ENCODE measurements at places on chromosomes 13 and 19. TPM values are rescaled to one million over a fixed set of nuclear protein-coding genes. Genes with fewer than 3 reads are reported as not detected.

Gene FGF22
- total RNA-seq, result 0.84 TPM

Gene TEX30
- 22.7 TPM for total RNA-seq

Gene TUBA3C
- not detected for total RNA-seq

Gene NBEA
- total RNA-seq, result 10.8 TPM

Gene ZNF729
- total RNA-seq, result not detected

- DNase-seq, result no peak
These were observed 258.2 kb upstream of the STARD13 start for GRCh38 chr13:33543631-33544265.

DNA sequence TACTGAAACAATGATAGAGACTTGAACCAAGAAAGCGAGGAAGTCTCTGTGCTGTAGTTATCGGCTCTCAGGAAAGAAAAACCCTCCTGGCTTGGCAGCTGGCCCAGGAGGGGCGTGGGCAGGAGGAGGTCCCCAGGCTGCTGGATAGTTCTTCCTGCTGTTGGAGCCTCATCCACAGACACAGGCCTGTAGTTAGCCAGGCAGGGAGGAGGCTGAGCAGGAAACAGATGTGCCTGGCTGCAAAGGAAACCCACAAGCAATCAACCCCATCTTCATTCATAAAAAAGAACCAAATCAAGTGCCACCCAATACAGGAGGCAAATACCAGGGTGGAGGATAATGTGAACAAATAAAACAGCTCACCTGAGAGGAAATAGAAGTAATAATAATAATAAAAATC lies 86.2 kb downstream of the IRS2 start:
- no peak for DNase-seq

DNA sequence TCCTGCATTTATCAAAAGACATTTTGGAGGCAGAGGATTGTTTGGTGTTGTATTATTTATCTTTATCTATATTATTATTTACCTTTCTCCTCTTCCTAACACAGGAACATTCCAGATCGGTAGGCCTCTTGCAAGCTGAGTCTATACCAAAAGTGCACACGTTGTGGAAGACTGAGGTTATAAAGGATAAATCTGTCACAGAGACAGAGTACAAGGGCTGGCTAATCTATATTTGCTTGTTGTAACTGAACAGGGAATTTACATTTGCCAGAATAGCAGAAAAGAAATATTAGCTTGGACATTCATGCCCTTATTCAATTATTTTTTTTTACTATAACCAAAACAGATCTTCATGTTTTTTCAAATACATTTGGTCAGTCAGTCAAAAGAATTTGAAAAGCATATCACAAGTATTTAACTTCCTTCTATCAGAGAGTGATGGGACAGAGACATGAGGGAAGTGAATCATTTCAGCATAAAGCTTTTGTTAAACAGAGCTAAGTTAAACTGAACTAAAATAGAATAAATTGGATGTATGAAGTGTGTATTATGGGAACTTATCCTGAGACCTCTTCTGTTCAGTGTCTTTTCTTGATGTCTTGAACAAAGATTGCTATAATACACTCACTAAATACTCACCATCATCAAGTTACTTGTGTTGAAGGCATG lies 352.5 kb downstream of the DNAJC15 start:
- DNase-seq, result no peak

DNA sequence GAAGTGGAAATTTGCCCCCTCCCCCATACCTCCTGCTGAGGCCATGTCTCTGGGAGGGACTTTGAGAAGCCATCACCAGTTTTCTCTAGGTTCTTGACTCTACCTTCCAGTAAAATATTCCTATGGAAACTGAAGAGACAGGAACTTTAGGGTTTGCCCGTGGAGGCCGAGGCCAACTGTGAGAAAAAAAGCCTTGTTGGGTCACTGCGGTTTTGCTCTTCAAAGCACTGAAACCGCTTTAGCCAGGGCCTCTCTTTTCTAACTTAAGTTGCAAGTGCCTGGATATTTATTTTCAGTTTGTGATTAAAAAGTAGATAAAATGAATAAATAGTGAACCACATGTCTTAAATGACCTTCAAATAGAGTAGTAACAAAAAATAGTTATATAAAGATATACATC lies 159.7 kb upstream of the TSC22D1 start:
- no peak for DNase-seq

DNA sequence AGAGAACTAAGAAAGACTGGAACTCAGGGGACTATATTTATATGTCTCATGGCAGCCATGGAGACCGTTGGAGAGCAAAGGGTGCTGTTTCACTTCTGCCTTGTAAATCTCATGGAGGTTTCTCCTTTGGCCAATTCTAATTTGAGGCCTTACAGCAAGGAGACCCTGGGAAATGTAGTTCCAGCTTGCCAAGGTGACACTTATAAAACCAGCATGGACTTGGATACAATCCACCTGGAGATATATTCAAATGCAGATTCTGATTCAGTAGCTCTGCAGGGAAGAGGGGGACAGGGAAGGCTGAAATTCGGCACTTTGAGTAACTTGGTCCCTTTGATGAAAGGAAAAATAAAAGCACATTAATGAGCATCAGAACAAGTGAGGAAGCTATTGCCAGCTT lies 90.0 kb downstream of the OXGR1 start:
- no peak for DNase-seq

DNA sequence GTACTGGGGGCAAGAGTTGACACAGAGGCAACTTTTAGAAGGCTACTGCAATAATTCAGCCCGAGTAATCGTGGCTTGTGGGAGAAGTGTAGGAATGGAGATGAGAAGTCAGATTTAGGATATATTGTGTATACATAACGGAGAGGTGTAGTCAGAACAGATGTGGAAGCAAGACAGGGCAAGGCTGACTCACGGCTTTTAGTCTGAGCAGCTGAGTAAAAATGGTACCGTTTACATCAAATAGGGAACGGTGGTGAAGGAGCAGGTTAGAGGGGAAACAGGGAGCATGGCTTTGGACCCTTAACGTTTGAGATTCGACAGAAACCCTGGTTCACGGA lies 796 bp upstream of the LSM14A start:
- peak; percentile 3 for DNase-seq

DNA sequence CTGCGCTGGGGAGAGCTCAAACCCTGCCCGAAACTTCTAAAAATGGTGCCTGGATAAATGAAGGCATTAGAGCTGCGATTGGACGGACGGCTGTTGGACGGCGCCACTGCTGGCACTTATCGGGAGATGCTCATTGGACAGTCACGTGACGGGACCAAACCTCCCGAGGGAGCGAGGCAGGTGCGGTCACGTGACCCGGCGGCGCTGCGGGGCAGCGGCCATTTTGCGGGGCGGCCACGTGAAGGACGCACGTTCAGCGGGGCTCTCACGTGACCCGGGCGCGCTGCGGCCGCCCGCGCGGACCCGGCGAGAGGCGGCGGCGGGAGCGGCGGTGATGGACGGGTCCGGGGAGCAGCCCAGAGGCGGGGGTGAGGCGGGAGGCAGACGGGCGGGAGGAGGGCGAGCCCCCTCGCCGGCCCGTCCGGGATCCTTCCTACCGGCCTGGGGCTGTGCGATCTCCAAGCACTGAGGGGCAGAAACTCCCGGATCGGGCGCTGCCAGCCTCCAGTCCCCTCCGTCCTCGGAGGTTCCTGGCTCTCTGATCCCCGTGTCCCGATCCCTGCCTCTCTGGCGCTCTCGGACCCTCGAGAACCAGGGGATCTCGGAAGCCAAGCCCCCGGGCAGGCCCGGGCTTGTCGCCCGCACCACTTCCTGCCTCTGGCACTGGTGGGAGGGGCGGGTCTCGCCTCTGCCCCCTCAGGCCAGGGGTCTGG lies at the start of gene BAX:
TSS of gene BAX (plus strand) at position 281 of the 713 bp plus-strand sequence. CDS start at position 335, 54 bp downstream.
- DNase-seq, result peak; percentile 98

DNA sequence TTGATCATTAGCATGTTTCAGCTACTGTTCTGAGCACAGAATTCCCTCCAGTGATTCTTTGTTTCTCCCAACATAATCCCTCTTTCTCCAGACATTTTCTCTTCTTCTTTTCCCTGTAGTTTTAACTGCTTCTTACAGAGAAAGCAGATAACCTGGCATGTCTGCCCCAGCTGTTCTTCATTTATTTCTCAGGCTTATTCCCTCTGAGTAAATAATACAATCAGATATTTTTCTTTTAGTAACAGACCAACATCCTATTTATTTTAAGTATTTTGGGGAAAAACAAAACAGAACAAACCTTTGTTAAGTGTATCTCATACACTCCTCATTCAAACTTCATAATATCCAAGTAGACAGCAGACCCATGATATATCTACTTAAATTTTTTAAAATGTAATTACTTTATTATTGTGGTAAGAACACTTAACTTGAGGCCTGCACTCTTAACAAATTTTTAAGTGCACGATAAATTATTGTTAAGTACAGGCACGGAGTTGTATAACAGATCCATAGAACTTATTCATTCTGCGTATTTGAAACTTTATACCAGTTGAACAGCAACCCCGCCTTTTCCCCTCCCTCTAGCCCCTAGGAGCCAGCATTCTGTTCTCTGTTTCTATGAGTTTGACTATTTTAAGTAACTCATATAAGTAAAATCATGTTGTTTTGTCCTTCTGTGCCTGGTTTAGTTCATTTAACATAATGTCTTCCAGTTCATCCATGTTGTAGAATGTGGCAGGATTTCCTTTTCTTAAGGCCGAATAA lies 540.0 kb downstream of the LMO7 start:
- DNase-seq, result no peak

DNA sequence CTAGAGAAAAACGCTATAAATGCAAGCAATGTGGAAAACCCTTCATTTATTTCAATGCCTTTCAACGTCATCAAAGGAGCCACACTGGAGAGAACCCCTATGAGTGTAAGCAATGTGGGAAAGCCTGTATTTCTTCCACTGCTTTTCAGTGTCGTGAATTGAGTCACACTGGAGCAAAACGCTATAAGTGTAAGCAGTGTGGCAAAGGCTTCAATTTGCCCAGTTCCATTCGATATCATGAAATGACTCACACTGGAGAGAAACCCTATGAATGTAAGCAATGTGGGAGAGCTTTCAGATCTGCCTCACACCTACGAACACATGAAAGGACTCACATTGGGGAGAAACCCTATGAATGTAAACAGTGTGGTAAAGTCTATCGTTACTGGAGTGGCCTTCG lies 27.4 kb downstream of the ZNF20 start:
- DNase-seq, result no peak

- DNase-seq, result no peak
These were observed 26.8 kb downstream of the CLDN10 start for GRCh38 chr13:95579303-95579702.

- peak; percentile 54 for DNase-seq
These were observed 15.2 kb upstream of the PAK4 start for GRCh38 chr19:39110263-39110967.
